ENCODE measurements at places on chromosomes 7 and 10.
A peak's percentile ranks its signal among the peaks of the same experiment; 100 is the strongest.

DNA sequence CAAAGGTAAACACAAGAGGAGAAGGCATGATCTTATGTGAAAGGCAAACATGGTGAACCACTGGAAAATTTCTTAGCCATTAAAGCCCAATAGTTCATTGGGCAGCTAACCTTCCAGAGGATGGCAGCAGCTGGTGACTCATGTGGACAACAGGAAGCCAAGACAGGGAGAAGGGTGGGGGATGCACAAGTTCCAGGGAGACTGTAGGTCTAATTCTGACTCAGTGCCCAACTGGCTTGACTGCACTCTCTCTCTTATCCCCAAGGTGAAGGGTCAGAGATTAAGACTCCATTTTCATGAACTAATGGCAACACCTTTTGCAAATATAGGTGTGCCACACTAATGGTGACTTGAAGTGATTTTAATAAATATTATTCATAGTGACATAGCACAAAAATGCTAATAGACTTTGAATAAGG lies 47.9 kb upstream of the SLC35B4 start:
- ATAC-seq, result peak; percentile 92

DNA sequence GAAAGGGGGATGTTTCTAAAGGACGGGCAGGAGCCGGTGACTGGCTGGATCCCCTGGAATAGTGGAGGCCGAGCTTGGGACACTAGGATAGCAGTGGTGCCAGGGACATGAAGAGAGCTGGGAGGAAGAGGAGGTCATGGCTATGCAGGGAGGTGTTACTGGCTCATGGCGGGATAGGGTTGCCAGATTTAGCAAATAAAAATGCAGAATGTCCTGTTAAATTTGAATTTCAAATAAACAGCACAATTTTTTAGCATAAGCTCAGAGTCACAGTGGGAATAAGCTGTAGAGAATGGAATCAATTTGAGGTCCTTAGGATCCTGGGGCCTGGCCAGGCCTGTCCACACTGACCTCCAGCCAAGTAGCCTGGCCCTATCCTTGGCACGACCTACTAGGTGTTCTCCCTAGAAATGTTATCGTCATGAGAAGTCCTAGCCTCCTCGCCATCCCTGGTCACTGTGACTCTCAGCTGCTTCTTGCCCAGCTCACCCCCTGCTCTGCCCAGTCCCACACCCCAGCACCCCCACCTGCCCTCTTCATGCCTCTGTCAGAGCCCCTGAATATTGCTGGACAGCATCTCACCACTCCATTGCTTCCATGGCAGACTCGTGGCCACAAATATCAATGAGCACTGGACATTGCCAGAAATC lies 7.6 kb upstream of the KCP start:
- no peak for ATAC-seq

DNA sequence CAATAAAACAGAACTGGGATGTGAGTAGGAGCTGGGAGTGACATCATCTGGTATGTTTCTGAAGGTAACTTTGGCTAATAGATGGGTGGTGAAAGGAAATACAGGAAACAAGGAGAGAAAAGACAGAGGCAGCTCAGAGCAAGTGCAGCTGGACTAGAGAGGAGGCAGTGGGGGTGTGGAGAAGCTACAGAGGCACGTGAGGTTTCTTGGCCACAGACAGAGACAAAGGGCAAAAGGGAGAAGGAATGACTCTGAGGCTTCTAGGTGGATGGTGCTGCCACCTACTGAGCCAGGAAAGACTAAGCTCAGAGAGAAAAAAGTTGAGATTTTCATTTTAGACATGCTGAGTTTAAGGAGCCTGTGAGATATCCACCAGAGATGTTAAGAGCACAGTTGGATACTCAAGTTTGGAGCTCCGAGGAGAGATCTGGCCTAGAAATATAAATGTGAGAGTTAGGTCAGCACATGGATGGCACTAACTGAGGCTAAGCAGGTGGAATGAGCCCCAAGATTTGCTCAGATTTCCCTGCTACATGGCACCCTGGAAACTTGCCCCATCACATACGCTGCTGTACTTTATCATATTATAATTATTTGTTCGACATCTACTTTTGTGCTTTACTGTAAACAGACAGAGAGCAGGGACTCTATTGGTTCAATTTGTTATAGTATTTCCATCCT lies 293.0 kb upstream of the IMMP2L start:
- peak; percentile 77 for ATAC-seq

- ATAC-seq, result peak; percentile 97
Observed at GRCh38 chr7:121307021-121307574, 21.7 kb upstream of the WNT16 start.

DNA sequence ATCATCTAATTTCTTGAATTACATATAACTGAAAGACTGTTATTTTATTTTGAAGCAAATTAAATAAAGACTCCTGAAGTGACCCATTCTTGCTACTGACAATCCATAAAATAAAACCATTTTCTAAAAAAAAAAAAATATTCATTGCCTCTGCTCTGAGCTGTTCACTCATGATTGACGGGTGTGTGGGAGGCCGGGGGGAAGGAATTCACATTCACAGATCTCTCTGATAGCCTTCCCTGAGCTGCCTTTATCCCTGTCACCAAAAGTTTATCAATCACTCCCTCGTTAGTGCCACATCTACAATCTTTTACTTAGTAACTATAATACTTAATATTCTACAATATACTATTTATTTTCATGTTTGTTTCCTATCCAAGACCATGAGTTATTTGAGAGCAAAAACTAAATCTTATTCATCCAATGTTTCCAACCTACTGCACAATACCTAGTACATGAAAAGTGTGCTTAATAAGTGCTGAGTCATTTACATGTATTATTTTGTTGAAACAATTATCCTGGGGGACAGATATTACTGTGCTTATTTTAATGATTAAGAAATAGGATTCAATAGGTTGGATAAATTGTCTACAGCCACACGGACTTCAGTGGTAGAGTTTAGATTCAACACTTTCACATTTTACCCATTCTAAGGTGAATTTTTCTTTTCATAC lies 618.7 kb downstream of the PHTF2 start:
- ATAC-seq, result no peak

GRCh38 chr7:6026011-6026819 lies 5.0 kb upstream of the ANKRD61 start:
- ATAC-seq, result peak; percentile 83

DNA sequence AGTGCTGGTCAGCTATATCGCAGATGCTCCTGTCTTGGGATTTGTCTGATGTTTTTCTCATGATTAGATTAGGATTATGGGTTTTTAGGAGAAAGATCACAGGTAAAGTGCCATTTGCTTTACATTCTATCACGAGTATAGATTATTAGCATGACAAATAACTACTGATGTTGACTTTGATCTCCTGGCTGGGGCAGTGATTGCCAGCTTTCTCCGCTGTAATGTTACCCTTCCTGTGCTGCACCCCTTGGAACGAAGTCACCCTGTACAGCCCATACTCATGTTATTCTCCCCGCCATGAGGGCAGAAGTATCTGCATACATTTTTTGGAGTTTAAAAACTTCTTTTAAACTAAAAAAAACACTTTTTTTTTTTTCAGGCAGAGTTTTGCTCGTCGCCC lies 10.8 kb upstream of the CLDN4 start:
- no peak for ATAC-seq

DNA sequence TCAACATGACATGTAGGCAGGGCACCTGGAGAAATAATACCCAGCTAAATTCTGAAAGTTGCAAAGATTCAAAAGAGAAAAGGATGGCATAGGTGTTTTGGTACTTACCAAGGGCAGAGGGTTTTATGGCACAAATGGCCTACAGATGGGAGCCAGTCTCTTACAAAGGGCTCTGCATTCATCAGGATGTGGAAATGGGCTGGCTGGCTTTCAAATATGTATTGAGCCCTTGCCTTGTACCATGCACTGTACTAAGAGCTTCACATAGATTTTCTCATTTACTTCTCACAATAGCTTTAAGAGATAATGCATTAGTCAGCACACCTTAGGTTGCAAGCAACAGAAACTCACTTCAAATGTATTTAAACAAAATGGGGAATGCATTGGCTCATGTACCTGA lies 327.1 kb downstream of the BICC1 start:
- ATAC-seq, result no peak

DNA sequence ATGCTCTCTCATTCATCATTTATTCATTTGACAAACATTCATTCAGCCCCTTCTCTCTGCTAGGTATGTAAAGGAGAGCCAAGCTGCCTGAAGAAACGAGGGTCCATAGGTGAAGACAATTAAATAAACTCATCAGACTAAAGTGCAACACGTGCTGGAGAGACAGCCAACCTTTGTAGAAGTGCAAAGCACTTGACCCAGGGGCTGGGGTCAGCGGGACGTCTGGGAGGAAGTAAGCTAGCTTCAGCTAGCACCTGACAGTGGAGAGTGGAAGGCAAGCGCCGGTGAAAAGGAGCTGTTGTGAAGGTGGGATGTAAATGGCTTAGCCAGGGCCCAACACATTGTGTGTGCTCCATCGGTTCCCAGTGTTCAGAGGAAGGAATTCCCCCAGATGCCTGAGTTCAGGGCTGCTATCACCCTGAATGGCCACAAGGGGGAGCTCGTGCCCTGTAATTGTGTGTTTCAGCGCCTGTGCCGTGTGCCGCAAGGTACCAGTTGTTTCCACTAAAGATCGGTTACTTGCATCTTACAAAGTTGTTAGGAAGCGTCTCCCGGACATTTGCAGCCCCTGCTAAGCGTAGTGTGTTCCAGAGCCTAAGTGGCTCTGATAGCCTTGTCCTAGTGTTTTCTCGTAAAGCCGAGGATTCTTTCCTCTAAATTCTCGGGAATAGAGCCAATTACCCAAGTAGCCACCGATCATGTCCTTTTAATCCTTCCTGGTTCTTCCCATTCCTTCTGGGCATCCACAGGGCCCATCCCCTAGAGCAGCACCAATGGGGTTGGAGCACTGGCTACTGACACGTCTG lies 30.6 kb downstream of the TLX1 start:
- peak; percentile 90 for ATAC-seq

DNA sequence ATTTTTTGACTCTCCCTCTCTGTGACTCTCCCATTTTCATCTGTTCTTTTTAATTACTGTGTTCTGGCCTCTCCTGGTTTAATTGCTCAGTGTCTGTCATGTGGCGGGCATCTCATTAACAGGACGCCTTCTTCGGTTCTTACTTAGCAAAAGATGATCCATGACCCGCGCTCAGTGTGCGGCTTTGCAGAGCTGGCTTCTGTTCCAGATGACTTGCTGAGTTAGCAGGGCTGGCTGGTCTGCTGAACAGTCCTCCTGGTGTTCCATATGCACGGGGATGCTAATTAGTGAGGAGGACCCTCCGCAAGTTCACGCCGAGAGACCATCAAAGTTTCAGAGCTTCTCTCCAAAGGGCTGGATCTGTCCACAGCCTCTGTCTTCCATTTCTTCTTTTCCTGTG lies 258.6 kb upstream of the MKI67 start:
- ATAC-seq, result no peak

- no peak for ATAC-seq
Observed at GRCh38 chr10:35191523-35191922, 64.9 kb downstream of the CREM start.

DNA sequence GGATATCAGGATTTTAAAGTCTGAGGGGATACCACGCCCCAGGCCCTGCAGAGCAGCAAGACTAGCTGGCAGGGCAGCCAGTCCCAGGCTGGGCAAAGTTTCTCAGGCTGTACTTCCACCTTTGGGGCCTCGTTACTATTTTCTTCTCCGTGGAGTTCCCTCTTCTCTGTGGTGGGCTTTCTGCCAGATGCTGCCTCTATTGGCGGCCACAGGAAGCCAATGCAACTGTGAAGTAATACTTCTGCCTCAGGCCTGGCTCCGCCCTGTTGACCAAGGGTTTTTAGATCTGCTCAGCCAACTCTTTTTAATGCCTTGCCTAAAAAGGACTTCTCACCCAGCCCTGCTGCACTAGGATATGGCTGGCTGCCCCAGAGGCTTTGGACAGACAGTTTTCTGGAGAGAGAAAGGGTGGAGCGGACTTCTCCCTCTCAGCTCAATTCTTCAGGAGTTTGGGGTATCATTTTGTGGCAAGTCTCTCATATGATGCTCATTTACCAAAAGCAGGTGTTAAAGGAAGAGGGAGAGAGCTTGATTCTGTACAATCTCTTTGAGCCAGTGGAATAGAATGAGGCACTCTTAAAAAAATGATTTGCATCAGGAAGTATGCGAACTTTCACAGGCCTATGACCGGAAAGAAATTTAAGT lies 67.4 kb downstream of the HHEX start:
- peak; percentile 76 for ATAC-seq

DNA sequence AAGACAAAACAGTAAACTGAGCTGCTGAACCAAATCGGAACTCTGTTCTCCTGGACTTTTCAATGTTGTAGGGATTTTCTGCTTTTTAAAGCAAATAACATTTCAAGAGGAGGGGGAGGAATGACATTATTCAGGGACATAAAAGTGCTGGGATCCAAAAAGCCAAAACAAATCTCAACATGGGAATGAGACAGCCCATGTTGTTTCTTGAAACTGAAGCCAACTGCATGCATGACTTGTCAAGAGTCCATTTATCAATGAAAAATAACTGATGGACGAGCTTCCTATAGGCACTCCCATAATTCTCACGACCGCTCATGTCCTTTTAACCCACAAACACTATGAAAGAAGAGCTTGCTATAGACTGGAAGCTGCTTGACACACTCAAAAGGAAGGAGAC lies 27.8 kb downstream of the FAM53B start:
- ATAC-seq, result no peak

DNA sequence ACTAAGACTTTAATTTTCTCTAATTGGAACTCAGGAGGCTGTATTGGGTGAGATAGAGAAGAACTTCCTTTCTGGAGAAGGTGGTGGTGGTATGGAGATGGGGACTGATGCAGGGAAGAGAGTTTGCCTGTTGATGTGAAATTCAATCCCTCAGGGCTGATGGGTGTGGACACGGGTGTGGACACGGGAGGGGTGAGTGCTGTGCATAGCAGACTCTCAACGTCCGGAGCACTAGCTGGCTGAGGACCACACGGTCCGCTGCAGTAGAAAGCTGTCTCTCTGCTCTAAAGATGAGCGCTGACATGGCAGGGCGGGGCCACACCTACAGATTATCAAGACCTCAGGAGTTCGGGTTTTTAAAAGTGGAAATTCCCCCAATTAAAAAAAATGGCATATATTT lies 148.5 kb upstream of the PITRM1 start:
- no peak for ATAC-seq

DNA sequence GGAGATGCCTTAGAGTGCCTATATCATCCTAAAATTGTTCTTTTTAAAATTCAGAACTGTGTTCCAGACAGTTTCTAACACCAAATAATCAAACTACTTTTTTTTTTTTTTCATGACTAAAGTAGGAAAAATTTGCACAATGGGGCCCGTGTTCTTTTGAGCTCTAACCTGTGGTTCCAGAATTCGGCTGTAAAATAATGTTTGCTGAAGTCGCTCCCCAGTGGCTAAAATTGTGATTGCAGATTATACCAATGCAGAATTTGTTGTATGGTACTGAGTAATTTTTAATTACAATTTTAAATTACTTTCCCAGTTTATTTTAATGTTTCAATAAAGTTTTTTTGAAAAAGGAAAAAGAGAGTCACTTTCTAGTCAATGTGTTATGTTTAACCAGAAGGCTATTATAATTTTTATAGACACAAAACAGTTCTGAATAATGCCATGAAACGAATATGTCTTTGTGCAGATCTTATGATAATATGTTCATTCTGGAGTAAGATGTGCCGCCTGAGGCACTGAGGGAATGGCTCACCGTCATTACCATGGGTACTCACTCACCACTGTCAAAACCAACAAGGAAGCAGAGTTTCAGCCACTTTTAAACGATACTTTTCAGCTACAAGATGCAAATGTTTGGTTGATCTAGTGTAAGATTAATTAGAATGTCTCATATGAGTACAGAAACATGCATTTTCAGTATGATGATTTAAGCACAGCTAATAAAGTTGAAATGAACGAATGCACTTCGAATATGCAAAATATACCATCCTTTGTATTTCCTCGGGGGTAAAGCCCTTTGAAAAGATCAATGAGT lies 173.6 kb downstream of the PRKCQ start:
- no peak for ATAC-seq
